ENCODE measurements at places on chromosomes 6 and 20.

GRCh38 chr6:15356179-15356578, 110.3 kb downstream of the JARID2 start:
- DNase-seq, result no peak

DNA sequence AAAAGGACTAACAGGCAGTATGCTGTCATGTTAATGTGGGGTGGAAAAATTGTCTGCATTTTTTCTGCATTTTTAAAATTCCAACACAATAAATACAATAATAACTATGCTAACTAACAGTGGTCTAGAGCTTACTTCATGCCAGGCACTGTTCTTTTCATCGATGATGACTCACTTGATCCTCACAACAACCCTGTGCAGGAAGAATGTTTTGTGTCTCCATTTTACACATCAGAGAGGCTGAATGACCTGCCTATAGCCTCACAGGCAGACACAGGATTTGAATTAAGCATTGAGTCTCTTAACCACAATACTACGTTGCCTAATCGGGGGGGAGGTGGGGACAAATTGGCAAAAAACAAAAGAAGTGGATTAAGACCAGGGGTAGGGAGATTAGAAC, 26.9 kb upstream of the FANCE start:
- no peak for DNase-seq

GRCh38 chr6:163842467-163842866, 427.9 kb downstream of the QKI start:
- DNase-seq, result no peak

GRCh38 chr20:1870792-1871550, 24.2 kb upstream of the SIRPA start:
- no peak for DNase-seq

GRCh38 chr6:118350881-118351430, 197.1 kb upstream of the PLN start:
- no peak for DNase-seq

DNA sequence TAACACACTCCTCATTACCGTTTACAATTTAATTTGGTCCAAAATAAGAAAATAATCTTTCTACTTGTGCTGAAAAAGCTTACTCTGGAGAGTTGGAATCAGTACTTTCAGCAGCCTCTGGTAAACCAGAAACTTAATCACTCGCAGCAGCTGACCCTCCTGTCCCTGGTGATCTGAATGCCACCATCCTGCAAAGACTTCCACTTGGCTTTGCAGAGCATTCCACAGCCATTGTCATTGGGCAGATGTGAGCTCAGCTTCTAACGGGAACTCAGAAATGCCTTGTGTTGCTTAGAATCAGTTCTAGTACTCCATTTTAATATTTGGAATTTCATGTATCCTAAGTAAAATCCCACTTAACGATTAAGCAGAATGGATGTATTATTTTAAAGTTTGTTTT, 59.7 kb downstream of the PHACTR1 start:
- DNase-seq, result no peak

DNA sequence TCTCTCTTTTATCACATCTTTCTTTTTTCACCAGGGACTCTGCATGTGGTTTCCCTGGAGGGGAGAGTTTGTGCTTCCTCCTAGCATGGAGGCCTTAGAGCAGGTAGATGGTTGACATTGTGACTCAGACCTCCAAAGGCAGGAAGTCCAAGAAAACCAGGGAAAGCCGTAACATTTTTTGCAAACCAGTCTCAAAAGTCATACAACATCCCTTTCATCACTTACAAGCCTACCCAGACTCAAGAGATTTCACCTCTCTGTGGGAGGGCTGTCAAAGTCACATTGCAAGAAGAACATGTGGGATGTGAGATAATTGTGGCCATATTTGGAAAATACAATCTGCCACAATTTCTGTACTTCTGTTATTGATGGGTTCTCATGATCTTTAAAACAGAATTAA, 46.2 kb downstream of the SNRNP48 start:
- DNase-seq, result no peak

- DNase-seq, result no peak
Measured at GRCh38 chr6:56686429-56686828, 43.7 kb upstream of the DST start.

DNA sequence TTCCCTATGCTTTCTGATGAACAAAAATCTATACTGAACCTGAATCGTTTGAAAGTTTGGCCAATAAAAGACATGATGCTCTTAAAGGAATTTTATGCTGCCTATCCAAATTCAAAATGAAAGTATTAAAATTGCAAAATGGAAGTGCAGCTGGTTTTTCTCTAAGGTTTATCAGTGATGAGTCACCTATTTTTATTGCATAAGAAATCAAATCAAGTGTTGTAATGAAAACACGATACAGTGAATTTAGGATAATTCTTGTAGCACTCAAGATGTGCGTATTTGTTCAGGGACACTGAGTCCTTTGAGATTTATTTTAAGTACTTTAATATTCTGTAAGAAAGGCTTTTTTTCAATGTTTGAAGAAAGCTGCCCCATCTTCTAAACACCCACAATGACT, 409.5 kb downstream of the ADGRB3 start:
- DNase-seq, result no peak

DNA sequence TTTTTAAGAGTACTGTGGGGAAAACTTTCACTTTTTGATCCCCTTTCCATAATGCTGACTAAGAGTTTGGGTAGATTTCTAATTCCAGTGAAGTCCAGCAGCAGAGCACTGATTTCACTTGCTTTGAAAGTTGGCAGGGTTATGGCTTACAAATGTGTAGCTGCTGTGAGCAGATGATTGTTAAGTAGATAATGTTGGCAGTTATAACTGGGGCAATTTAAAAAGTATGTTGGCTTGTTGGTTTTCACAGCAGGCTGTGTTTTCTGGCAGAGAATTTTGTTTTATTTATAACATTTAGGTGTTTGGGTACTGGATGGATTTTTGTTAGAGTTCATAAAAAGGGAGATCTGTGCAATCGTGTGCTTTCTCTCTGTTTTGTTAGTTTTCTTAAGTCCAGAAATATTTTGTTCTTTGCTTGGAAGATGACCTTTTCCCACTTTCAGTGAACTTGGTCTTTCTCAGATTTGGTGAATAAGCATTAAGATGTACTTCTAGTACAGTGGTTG, 31.4 kb downstream of the AFDN start:
- DNase-seq, result no peak

DNA sequence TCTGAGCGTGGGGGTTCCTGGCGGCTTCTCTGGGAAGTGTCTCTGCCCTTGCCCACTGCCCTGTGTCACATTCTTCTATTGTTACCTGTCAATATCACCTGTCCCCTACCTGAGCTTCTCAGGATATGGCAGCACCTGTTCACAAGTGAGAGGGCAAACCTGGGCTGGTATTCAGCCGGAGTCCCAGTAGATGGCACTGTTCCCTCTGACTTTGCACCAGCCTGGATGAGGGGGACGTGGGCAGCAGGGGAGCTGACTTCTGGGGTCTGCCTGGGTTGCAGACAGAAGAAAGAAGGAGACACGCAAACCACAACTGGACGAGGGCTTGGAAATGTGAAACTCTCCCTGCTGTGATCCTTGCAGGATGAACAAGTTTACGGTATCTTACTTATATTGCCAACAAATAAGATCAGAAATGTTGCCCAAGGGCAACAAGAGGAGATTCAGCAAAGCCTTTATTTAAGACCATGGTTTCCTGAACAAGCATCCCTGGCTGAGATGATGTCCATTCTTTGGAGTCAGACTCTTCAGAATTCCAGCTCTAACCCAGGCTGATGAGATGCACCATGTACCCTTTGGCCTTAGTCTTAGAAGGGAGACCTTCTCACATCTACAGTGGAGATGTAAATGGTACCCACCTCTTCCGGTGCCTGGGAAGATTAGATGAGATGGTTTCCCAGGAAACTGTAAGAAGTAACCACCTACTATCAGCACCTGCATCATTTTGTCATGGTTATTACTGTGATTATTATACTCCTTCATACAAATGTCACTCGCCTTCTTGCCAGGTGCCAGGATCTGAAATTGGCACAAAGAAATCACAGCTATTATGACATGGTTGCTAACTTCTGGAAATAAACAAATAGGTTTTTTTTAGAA, 400.0 kb upstream of the CDH4 start:
- DNase-seq, result no peak

DNA sequence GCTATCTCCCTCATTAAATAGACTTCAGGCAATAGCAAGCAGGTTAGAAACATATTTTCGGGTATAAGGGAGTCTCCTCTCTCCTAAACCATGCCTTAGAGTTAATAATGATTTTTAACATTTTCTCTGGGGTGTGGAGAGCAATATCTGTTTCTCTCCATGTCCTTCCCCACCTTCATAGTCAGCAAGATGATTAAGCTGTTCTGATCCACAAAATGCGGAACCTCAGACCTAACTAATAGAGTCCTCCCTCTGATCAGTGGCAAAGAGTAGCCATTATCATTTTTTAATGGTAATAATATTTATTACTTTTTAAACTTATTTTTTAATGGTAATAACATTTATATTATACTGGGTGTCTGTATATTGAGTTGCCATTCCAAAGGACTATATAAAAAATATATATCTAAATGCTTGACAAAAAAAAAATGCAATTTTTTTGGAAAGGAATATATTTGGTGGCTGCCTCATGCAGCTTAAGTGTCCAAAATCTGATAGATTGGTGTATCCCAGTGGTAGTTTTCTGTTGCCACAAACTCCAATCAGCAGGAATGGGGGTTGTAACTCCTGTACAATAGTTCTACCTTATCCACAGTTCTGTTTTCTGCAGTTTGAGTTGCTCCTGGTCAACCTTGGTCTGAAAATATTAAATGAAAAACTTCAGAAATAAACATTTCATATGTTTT, 14.0 kb upstream of the BTN3A2 start:
- no peak for DNase-seq

- DNase-seq, result no peak
Measured at GRCh38 chr6:24709014-24709711, 9.8 kb downstream of the C6orf62 start.

DNA sequence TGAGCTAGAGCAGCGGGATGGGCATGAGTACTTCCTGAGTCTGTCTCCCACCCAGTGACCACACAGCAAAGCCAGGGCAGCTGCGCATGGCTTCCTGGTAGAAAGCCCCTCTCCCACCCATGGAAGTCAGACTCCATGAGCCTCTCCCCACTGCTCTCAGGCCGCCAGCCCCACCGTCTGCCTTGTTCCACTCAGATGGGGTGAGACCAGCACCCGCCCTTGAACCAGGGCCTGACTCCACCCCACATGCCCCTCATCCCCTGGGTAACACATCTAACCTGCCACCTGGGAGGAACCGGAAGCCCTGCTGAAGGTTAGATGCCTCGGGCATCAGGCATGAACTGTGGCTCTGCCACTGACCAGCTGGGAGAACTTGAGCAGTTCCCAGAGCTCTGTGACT, 227.8 kb downstream of the NRN1 start:
- no peak for DNase-seq

DNA sequence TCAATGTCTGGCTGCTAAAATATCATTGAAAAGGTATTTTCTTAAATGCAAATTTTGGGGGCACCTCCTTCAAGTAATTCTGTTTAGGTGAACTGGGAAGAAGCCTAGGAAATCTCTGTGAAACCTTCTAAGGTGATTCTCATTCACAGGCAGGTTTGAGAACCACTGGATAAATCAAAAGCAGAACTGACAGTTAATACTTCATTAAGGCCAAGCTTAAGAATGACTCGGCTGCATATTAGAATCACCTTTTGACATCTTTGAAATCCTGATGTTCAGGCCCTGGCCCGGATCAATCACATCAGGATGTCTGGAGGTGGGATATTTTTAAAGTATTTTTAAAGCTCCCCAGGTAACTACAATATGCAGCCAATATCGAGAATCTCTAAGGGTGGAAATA, 50.6 kb downstream of the FKBP1C start:
- no peak for DNase-seq

DNA sequence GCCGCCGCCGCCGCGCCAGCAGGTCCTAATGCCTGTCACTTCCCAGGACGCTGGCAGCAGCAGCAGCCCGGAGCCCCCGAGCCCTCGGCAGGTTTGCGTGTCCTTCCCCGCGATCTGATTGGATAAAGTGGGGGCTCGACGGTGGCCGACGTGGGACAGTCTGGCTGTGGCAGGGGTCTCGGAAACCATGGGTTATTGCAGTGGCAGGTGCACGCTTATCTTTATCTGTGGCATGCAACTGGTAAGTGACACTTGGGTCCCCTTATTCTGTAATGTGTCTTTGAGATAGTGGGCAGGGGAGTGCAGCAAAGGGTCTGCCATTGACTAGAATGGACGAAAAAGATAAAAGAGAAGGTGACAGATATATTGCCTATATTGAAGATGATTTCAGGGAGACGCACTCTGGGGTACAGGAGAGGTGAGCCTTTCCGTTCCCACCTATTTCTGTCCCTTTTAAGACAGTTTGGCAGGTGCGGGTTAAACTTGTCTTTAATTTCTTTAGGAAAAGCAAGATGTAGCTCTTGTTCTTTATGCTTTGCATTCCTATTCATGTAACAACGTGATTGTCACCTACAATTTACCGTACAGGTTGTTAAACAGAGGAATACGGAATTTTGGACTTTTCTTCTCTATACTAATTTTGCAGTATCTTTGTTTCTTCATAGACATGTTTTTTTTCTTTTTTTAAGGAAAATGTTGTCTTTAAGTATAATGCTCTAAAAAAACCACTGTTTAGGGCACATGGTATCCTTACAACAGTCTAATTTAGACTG, 535 bp downstream of the NKAIN2 start:
- peak; percentile 37 for DNase-seq

DNA sequence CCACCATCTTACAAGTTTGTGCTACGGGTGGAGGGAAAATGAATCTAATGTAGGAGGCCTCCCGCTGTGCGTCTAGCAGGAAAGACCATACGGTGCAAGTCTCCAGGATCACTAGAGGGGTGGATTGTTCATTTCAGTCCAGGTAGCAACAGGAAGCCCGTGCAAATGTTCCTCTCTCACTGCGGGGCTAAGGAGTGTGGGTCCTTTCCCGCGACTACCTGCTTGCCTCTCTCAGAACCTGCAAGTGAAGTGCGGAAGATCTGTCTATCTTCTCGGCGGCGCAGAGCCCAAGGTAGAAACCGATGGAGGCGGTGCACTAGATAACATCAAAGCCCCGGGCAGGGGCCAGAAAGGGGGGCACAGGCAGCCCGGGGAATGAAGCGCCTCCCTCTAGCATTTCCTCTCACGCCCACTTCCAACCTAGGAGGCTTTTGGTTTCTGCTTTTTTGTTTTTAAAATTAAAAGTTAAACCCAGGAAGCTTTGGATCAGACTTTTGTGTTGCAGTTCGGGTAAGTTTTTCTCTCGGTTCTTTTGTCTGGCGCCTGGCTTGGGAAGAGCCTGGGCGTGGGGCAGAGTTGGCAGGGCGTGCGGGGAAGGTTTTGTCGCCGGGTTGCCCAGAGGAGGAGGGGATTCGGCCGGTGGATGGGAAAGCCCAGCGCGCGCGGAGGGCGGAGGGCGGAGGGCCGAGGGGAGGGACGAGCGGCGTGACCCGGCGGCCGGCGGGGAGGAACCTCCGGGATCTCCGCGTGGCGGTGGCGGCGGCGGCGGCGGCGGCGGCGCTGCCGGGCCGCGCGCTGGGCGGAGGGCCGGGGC, 3.5 kb upstream of the HIVEP1 start:
- DNase-seq, result peak; percentile 89

- DNase-seq, result no peak
Measured at GRCh38 chr20:52817511-52817910, 154.6 kb upstream of the TSHZ2 start.

GRCh38 chr6:140623498-140623897, 1249.0 kb upstream of the CITED2 start:
- no peak for DNase-seq

- no peak for DNase-seq
Measured at GRCh38 chr6:167763056-167763944, 63.4 kb upstream of the AFDN start.
